Fibroblast of gingiva (primary cell): ENCODE measurements at places on chromosomes 6 and 20.
A peak's percentile ranks its signal among the peaks of the same experiment; 100 is the strongest.

GRCh38 chr6:47342824-47343223, 33.1 kb upstream of the TNFRSF21 start:
- no peak for DNase-seq

- DNase-seq = no peak
Observed at GRCh38 chr6:33104887-33105286, 29.1 kb downstream of the HLA-DPB1 start.

DNA sequence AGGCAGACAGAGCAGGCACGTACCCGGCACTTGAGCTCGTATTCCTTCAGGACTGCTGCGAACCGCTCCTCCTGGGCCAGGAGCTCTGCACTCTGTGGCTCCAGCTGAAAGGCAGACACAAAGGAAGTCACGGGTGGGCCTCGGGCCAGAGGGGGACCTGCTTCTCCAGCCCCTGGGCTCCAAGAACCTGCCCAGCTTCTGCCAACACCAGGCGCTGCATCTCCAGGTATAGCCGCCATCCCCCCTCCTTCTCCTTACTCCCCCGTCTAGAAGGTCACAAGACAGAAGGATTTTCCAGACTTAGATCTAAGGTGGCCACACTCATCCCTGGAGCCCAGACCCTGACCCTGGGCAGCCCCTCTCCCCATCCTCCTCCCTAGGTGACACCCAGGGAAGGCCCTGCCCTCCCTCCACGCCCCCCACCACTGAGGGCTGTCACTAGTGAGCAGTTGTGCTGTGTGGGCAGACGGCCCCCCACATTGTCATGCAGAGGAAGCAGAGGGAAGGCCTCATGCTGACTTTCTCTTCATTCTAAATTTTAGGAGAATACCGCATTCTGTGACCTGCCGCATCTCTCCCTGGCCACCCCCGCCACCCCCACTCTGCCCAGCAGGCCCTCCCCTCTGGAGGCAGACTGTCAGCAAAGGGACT, 81.9 kb downstream of the GINS1 start:
- DNase-seq = no peak

- DNase-seq = no peak
Observed at GRCh38 chr6:150255840-150256239, 113.0 kb upstream of the IYD start.

GRCh38 chr6:33851959-33852358, 48.2 kb upstream of the MLN start:
- DNase-seq = no peak

- DNase-seq = no peak
Observed at GRCh38 chr6:125797120-125797885, 6.5 kb downstream of the NCOA7 start.

- DNase-seq = no peak
Observed at GRCh38 chr6:165988302-165988756, 179.3 kb downstream of the TBXT start.

DNA sequence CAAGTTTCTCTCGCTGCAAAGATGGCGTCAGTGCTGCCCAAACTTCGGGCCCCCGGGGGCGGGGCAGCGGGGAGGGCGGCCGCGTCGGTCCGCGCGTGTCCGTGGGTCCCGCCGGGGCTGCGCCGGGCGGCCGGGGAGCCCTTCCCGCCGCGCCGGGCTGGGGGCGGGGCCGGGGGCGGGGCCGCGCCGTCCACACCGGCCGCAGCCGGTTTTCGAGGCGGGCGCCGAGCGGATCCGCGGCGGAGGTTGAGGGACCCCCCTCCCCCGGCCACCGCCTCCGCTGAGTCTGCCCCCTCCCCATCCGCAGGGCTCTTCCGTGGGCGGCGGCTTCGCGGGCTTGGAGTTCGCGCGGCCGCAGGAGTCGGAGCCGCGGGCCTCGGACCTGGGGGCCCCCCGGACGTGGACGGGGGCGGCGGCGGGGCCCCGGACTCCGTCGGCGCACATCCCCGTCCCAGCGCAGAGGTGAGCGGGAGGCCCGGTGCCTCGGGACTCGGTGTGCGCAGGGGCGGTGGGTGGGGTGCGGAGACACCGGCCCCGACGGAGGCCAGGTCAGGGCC, 572 bp downstream of the SLC2A4RG start:
- DNase-seq = peak; percentile 50

GRCh38 chr6:128242765-128243403, 277.5 kb downstream of the PTPRK start:
- DNase-seq = no peak

DNA sequence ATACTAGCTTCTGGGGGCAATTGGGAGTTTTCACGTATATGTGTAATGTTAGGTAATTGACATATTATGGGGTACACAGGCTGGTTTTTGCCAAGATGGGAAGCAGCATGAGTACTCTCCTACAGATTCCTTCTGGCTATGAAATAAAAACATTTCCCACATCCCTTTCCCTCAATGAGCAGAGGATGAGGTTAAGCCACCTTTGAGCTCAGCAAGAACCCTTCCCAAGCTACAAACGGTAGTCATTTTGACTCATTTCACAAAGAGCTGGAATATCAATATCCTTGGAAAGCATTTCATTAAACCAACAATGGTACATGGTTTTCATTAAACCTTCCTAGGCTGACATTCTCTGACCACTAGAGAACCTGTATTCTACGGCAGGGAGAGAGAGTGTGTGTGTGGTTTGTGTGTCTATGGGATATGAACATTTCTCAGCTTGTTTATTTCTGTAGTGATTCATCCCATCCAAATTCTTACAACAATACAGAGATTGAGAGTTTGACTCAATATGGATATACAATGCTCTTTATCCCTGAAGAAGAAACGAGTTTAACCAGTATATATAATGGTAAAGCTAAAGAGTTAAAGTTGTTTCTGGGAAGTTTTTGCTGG, 119.5 kb downstream of the ARHGAP18 start:
- peak; percentile 95 for DNase-seq

- no peak for DNase-seq
Observed at GRCh38 chr20:57774111-57774880, 64.5 kb upstream of the PMEPA1 start.

GRCh38 chr6:34674268-34674639, 22.3 kb downstream of the ILRUN start:
- DNase-seq = no peak

DNA sequence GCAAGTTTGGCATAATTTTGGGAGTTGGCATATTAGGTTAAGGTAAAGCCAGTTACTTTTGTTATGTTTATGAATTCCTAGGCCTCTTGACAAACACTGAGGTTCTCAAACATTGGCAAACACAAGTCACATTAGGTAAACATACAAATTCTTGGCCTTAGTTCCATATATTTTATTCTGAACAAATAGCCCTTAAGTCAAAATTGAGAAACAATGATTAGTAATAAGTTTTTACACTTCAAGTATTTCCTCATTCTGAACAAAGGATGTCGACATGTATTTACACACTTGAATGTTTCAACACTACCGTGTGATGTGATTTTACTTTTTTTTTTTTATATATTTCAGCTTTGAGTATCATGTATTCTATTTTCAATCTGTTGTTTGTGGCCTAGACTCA, 3.8 kb upstream of the ECHDC1 start:
- peak; percentile 94 for DNase-seq

GRCh38 chr20:50416269-50417022, 93.7 kb upstream of the PTPN1 start:
- no peak for DNase-seq

DNA sequence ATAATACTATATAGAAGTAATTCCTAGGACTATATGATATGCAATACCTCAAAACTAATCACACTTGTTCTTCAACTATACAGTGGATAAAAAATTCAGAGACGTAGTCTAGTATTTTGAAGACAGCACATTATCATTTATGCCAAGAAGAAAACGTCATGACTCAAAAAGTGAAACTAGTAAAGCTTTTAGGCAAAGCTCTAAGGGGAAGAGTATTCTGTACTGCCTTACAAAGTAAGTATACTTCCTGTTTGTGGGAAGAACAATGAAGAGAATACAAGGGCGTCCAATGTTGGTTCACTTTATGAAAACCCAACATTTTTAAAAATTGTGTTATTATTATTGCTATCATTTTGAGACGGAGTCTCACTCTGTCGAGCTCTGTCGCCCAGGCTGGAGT, 27.9 kb downstream of the LOC128125822 start:
- no peak for DNase-seq

DNA sequence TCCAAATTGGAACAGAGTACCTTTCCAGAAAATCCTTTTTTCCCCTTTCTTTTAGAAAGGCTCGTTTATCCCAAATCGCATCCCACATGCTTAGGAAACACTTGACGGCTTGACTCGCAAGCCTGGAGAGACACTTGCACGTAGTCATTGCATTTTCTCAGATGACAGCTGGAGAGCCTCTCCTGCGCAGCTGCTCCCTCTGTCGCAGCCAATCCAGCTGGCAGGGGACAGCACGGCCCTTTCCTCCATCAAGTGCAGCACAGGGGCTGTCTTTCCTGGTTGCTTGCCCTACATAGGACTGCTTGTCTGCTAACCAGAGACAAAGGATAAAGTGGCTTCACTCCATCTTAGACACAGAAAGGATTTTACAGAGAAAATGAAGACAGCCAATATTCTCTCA, 77.6 kb upstream of the RGS17 start:
- DNase-seq = no peak

DNA sequence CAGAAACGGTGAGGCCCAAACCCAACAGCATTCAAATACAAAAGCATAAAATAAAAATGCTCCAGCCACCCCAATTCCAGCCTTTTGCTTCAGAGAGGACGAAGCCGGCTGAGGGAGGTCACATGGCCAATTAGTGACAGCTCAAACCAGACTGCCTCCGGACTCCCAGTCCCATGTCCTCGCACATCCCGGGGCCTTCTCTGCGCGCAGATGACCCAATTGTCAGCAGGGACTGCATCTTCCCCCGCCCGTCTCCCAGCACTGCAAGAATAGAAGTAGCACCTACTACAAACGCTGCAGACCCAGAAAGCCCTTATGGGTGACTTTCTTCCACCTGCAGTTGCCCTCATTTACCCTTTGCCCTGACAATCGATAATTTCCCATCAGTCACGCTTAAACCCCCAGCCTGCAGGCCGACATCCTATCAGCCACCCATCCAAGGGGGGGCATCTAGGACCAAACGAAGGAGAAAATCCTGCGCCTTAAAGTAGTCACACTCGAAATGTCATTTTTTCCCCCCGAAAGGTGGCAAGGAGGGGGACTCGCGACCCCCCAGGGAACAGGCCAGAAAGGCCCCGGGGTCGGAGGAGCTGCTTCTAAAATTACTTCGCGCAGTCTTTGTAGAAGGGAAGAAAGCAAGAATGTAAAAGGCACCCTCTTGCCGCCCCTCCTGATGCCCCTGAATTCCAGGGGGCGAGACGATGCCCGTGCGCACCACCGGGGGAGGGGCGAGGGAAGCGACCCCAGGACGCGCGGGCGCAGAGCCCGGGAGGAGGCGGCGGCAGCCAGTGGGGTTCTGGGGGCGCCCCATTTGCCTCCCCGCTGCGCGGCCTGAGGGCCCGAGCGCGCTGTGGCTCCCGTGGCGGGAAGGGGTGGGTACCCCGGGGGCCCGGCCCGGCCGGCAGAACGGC, 792 bp downstream of the SLC23A2 start:
- peak; percentile 26 for DNase-seq

DNA sequence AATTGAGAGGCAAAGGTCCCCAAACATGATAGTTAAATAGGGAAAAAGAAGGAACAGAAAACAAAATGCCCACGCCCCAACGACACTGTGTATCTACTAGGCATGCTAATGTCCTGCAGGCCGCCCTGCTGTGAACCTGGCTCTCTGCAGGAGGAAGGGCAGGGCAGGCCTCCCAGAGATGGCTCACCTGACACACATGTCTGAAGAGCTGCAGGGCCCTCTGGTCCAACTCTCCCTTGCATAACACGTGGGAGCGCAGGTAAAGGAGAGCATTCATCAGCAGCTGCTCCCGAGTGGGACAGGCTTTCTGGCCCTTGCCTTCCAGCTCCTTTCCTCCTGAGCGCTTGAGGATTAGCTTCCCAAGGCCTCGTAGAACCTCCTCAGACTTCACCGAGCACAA, 53.7 kb upstream of the LYRM2 start:
- no peak for DNase-seq

GRCh38 chr6:39530201-39530759, 194.9 kb downstream of the KIF6 start:
- no peak for DNase-seq

- DNase-seq = peak; percentile 12
Observed at GRCh38 chr6:43428112-43428570, 800 bp downstream of the ABCC10 start.

DNA sequence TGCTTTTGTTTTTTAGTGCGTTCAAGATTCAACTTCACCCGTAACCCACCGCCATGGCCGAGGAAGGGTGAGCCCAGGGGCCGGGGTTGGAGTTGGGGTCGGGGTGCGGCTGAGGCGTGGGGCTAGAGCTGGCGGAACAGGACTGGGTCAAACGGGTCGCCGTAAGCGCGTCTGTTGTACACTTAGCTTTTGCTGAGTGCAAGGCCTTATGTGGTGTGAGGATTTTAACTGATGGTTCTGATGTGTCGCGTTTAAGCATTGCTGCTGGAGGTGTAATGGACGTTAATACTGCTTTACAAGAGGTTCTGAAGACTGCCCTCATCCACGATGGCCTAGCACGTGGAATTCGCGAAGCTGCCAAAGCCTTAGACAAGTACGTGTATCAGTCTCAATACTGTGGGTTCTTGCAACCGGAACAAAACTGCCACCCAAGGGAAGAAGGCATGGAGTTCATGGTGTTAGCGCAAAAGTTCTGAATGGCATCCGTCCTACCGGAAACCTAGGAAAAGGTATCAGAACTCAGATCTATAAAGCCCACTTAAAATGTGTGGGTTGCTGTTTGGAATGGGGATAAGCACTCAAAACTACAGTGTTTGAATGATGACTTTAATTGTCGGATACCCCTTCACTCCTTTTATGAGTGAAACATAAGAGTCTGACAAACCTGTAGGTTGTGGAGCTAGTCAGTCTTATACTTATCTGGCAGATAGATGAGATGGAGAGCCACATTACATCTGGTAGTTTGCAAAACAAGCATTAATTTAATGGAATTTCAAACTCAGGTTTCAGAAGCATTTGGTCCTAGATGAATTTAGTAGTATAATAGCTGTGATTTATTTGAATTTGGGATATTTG, 574 bp downstream of the RPS12 start:
- no peak for DNase-seq

- no peak for DNase-seq
Observed at GRCh38 chr6:46684771-46685170, 2.9 kb upstream of the TDRD6 start.

- peak; percentile 15 for DNase-seq
Observed at GRCh38 chr6:150723857-150724256, 124.2 kb downstream of the PLEKHG1 start.

- no peak for DNase-seq
Observed at GRCh38 chr20:18443886-18444285, 22.9 kb downstream of the DZANK1 start.

DNA sequence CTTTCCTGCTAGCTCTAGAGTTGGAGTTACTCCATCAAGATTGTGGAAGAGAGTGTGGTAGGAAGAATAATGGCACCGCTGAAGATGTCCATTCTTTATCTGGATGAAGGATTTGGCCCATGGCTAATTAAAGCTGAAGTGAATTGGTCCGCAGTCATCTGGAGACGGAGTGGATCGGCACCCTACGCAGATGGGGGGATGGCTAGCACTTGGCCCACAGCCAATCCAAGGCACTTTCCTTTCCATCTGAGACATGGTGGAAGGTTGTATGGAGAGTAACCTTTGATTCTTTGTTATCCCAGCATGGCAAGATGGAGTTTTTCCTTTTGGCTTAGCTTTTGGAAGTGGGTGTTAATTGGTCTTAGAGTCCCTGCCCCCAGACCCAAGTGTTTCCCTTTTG, 88.3 kb downstream of the JPH2 start:
- DNase-seq = no peak
